ENCODE measurements at places on chromosomes 2 and 18.

- no peak for DNase-seq
Observed at GRCh38 chr2:161077367-161078210, 82.6 kb upstream of the TANK start.

DNA sequence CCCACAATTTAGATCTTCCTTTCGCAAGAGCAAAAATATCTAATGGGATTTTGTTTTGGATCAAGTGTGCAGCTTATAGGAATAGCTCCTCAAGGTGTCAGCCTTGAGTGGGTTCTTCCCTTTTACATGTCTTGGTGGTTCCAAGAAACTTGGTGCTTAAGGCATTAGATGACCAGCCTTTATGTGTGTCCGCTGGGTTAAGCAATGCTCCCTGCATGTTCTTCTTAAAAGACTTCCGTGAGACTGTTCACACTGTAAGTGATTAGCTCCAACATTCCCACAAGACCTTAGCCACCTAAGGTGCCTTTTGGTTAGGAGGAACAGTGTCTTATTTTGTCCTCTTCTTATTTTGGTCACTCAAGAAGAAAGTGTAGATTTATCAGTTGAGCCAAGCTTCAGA is 44.3 kb upstream of the GPR39 start:
- no peak for DNase-seq

DNA sequence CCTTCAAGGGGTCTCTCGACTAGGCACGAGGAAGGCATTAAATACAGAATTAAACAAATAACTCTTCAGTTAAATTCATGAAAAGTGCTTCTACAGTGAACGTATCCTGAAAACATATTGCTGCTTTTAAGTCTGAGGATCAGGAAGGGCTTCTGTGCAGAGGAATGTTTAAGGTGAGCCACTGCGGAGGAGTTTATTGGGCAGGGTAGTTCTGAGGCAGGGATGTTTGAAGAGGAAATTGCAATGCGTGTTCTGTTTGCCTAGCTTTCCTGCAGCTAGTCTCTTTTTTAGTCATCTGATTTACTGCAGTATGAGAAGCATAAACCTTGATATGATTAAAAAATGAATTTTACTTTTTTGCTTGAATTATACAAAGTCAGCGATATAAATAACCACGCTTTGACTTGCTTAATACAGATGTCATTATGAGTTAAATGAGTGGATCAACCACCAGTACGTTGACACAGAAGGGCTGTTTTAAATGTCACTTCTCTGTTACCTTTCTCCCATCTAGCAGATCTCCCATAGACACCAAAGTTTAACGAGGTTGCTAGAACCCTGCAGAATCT is 98.7 kb downstream of the CTNNA2 start:
- DNase-seq = no peak

- DNase-seq = peak; percentile 95
Observed at GRCh38 chr2:8148260-8149006, 533.4 kb upstream of the ID2 start.

DNA sequence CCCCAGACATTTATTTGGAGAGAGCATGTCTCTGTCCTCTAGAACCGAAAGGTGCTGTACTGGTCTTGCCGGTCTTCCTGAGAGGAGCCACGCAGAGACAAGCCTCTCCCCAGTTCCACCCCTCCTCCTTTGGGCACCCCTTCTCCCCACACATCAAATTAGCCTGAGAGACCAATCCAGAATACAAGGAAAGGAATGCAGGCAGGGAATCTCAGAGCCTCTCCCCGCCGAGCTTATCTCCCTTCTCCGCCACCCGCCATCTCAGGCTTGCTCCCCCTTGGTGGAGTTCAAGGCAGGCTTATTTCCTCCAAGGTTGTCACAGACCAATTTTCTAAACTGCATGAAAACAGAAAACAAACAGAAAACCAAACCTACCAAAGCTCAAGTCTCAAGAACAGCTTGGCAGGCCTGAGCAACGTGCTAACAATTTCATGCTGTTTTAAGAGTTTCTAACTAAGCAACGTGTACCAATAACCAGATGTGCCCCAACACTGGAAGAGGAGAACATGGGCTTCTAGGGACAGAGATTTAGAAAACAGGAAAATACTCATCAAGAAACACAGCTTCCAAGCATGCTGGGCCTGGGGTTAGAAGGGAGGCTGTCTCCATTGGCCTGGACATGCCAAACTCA is 124.5 kb upstream of the PKDCC start:
- DNase-seq = no peak

DNA sequence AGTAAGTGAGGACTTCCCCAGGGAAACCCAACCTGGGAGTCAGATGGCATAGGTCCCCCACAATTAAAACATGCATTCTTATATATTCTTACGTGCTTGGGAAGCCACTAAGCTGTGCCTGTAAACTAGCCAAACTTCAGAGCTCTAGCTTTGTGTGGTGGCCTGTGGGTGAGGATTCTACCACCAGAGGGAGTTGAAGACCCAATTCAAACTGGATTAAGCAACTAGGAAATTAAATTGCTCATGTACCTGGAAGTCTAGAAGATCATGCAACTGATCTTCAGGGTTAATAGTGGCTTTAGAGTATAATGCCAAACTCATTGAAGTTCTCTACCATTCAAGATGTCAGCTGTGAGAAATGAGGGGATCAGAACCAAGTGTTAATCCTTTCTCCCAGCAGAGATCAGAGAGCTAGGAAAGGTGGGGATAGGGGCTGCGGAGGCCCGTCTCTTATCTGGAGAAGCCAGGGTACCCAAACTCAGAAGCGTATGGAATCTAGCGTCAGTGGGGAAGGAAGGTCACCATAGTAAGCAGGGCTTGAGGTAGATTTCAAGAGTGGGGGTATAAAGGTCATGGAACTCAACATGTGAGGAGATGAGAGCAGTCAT is 53.2 kb upstream of the CCDC85A start:
- DNase-seq = peak; percentile 57

DNA sequence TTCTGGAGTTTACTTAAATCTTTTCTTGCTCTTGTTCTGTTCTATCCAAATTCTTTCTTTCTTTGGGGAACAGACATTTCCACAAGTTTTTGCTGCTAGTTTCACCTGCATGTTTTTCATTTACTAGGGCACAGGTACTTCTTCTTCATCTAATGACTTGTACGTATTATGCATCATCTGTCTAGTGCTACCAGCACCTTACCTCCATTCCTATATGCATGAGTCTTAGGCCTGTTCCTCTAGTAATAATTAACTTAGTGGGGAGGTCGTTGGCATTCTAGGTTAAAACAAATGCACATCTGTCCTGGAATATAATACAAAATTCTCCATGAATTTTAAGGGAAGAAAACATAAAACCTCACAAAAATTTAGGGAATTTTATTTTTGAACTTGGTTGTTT is 164.5 kb upstream of the STON1 start:
- DNase-seq = no peak

DNA sequence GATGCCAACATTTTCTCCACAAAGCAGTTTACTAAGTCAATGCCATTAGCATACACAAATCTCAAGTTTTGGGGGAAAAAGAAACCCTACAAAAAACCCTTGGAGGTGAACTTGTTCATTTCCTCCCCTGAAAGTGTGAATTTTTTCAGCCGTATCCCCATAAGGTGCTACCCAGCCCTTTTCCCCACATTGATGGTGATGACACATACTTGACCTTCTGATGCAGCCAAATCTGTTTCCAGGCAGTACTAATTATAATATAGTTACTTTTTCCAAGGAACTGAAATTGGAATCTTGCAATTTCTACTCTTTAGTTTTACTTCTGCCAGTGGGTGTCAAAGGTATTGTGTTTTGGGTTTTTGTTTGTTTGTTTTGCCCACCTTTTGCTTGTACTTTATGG is 474.5 kb downstream of the TGIF1 start:
- DNase-seq = no peak

- DNase-seq = peak; percentile 60
Observed at GRCh38 chr2:169462896-169463695, 16.2 kb upstream of the BBS5 start.

DNA sequence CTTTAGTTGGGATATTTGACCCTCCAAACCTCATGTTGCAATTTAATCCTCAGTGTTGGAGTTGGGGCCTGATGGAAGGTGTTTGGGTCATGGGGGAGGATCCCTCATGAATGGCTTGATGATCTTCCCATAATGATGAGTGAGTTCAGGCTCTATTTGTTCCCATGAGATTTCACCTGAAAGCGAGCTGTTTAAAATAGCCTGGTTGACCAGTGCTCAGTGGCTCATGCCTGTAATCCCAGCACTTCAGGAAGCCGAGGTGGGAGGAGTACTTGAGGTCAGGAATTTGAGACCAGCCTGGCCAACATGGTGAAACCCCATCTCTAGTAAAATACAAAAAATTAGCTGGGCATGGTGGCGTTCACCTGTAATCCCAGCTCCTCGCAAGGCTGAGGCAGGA is 14.9 kb upstream of the PSME4 start:
- no peak for DNase-seq

- DNase-seq = no peak
Observed at GRCh38 chr2:121287146-121287798, 2.3 kb upstream of the TFCP2L1 start.

GRCh38 chr2:172234716-172235691 is 132.3 kb upstream of the DLX2 start:
- DNase-seq = no peak

DNA sequence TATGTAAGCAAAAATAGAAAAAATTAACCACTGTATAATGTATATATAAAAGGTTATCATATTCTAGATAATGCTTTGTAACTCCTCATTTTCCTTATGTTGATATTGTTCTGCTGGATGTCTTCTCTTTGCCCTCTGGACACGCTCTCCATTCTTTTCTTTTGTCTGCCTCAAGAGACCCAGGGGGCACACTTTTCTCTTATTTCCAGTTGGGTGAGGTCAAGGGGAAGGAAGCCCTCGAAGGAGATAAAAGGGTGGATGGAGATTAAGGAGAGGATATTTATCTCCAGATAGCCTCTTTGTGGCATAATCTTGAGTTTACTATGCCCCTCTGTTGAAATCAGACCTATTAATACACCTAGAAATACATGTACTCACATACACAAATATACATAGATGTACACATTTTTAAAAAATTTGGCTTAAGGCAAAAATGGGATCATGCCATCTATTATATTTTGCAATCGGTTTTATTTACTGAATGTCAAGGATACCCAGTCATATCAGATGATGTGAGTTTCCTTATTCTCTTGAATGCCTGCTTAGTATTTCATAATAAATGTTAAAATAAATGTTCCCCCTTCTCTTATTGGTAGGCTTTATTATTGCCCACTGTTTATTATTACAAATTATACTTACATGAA is 65.3 kb downstream of the LCLAT1 start:
- DNase-seq = no peak

DNA sequence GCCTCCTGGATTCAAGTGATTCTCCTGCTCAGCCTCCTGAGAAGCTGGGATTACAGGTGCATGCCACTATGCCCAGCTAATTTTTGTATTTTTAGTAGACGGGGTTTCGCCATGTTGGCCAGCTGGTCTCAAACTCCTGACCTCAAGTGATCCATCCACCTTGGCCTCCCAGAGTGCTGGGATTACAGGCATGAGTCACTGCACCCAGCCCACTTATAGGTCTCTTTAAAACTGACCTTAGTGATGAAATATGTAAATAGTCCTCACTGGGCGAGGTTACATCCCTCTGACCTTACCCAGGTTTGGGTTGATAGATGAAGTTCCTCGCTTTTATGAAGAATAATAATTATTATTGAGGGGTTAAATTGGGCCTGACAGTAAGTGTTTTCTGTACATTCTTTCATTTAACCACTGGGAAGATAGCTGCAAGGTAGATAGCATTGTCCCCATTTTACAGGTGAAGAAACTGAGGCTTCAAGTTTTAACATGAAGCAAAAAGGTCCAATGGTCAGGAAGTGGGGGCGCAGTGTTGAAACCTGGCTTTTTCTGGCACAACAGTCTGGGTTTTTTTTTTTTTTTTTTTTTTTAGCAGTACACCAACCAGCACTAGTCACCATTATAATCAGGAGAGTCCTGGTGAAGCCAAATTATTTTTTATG is 174.8 kb upstream of the EPAS1 start:
- no peak for DNase-seq

- no peak for DNase-seq
Observed at GRCh38 chr2:42755191-42755880, 8.6 kb downstream of the OXER1 start.

DNA sequence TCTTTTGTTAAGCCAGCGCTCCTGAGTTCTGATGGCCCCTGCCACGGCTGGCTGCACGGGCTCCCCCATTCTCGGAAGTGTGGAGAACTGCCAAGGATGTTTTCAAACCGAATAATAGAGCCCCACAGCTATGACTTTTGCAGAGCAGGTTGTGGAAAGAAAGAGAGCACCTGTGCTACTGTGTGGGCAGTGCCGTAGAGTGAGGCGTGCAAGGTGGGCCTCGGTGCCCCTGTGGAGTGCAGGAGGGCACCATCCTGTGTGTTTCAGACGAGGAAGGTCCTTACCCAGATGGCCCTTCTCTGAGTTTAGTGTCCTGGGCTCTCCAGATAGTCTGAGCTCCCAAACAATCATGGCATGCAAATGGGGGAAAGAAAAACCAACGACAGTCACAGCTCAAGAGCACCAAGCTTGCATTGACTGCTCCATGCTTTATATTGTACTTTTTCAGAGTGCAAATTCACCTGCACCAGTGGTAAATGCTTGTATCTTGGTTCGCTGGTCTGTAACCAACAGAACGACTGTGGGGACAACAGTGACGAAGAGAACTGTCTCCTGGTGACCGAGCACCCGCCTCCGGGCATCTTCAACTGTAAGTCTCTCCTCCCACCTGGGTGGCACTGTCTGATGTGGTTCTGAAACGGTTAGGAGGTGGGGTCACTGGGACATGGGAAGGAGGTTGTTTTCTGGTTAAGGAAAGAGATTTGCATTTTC is 219.4 kb downstream of the LDLRAD4 start:
- DNase-seq = no peak

GRCh38 chr2:148530350-148530749 is 114.2 kb upstream of the EPC2 start:
- DNase-seq = no peak

DNA sequence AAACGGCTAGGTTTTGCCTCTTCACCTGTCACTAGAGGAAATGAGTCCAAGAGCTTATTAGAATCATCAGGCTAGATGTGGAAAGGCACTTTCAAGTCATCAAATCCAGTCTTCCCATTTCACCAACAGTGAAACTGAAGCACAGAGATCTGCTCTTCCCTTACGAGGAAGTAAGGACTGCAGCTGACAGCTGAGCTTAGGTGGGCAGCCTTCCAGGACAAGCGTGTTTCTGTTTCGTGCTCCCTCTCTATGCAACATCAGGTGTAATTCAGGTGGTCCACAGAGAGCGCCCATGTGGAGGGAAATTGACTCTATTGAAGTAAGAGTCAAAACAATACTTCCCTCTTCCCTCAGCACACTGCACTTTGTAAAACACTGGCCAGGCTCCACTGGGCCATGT is 5.5 kb downstream of the CYRIA start:
- no peak for DNase-seq

DNA sequence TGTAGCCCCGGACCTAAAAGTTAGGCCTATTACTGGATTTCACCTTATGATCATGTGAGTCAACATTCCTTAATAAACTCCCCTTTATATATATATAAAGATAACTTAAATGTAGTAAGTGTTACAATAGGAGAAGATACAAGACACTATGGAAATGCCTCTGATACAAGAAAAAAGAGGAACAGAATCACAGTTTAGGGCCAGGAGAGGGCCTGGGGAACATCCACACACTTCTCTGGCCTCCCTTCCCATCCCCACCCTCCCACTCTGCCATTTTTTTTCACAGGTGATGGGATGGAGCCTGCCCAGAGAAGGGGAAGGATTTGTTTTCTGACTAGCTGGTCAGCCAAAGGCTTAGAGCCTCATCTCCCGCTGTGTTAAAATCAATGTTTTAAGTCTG is 6.4 kb downstream of the CDC42EP3 start:
- DNase-seq = no peak
